ENCODE measurements at places on chromosomes 2 and 18. TPM values are rescaled to one million over a fixed set of nuclear protein-coding genes. Genes with fewer than 3 reads are reported as not detected.

Gene HOXD12
- not detected for total RNA-seq

Gene NEU4
- total RNA-seq: not detected

Gene TANK
- total RNA-seq: 55.3 TPM

Gene SMARCAL1
- 14.5 TPM for total RNA-seq
